ENCODE measurements at places on chromosomes 6 and 20.

- no peak for DNase-seq
Measured at GRCh38 chr6:133245007-133245406, 3.9 kb downstream of the EYA4 start.

DNA sequence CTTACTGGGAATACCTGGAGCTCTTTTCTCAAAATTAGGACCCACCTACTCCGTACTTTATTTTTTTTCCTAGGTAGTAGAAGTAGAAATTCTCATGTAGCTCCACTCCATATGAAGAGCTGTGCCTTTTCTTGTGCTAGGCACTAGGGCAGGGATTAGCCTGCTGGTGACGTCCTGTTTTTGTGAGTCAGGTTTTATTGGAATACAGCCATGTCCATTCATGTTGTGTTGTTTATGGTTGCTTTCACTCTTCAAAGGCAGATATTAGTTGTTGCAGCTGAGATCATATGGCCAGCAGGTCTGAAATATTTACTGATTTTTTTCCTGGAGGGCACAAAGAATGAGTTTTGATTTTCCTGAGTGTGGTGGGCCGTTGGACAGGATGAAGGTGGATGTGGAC is 20.5 kb downstream of the XRN2 start:
- no peak for DNase-seq

GRCh38 chr20:17878912-17879602 is 89.5 kb downstream of the SNX5 start:
- DNase-seq, result no peak

GRCh38 chr20:39916236-39916765 is 772.7 kb downstream of the MAFB start:
- no peak for DNase-seq

- peak; percentile 89 for DNase-seq
Measured at GRCh38 chr20:63696306-63696627, 185 bp upstream of the TNFRSF6B start.

GRCh38 chr6:138468320-138469015 is 30.8 kb downstream of the NHSL1 start:
- DNase-seq, result no peak
